ENCODE measurements at places on chromosomes 2 and 18. TPM values are rescaled to one million over a fixed set of nuclear protein-coding genes. Genes with fewer than 3 reads are reported as not detected.

CYS1 gene
- not detected for polyA plus RNA-seq

MROH2A gene
- not detected for polyA plus RNA-seq

NLRC4 gene
- polyA plus RNA-seq = 0.46 TPM

POTEI gene
- not detected for polyA plus RNA-seq

COLEC12 gene
- not detected for polyA plus RNA-seq

FBXO15 gene
- polyA plus RNA-seq = 1.6 TPM

CAVIN2 gene
- polyA plus RNA-seq = 0.92 TPM

SH3RF3 gene
- polyA plus RNA-seq = 0.32 TPM

PROKR1 gene
- polyA plus RNA-seq = 0.01 TPM

RAX gene
- not detected for polyA plus RNA-seq

CYRIA gene
- 16.8 TPM for polyA plus RNA-seq

SKOR2 gene
- polyA plus RNA-seq = not detected

ARMC9 gene
- polyA plus RNA-seq = 0.27 TPM

C2orf72 gene
- not detected for polyA plus RNA-seq
